ENCODE measurements at places on chromosomes 16 and 17. TPM values are rescaled to one million over a fixed set of nuclear protein-coding genes. Genes with fewer than 3 reads are reported as not detected.

- no peak for DNase-seq
Measured at GRCh38 chr16:59259950-59260319, 525.8 kb upstream of the GOT2 start.

DNA sequence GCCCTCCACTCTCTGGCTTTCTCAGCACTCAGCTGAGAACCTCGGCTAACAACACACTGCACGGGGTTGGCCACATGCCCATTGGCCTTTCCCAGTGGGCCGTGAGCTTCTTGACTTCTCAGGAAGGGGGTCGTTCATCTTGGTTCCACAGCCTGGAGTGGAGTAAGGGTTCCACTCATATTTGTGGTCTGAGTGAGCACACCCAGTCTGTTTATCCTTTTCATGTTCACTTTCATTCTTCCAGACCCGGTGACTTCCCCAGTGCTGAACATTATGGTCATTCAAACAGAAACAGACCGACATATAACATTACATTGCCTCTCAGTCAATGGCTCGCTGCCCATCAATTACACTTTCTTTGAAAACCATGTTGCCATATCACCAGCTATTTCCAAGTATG is 8.2 kb downstream of the MILR1 start:
- no peak for DNase-seq

- no peak for DNase-seq
Measured at GRCh38 chr17:9258115-9259015, 237.1 kb downstream of the NTN1 start.

DNA sequence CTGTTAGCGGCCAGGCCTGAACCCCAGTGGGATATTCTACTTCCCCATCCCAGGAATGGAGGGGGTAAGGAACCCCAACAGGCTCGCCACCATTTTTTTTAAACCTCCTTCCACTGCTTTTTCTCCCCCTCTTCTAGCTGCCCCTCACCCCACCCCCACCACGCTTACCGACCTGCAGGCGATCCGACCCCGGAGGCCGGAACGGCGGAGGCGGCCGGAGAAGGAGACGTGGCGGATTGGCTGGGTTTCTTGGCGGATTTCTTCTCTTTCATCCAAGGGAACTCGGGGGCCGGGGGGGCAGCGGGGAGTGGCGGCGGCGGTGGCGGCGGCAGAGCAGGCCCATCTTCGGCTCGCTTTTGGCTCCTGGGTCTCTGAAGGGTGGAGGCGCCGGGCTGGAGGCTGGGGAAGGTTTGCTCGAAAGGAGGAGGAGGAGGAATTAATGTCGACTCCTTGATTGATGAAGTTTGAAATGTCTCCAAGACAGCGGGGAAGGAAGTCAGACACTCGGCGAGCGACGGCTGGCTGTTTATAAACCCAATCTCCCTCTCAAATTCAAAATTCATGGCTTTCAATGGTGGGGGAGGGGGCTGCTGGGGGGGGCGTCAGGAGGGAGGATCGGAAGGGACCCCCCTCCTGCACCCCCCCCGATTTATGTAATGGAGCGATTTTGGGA is 424 bp downstream of the HOXB2 start:
- DNase-seq = no peak

GRCh38 chr17:57838857-57839570 is 10.8 kb downstream of the MRPS23 start:
- DNase-seq = no peak

- DNase-seq = no peak
Measured at GRCh38 chr16:81852347-81852746, 73.3 kb downstream of the PLCG2 start.

- DNase-seq = no peak
Measured at GRCh38 chr17:40092581-40092980, 7.8 kb downstream of the NR1D1 start.

DNA sequence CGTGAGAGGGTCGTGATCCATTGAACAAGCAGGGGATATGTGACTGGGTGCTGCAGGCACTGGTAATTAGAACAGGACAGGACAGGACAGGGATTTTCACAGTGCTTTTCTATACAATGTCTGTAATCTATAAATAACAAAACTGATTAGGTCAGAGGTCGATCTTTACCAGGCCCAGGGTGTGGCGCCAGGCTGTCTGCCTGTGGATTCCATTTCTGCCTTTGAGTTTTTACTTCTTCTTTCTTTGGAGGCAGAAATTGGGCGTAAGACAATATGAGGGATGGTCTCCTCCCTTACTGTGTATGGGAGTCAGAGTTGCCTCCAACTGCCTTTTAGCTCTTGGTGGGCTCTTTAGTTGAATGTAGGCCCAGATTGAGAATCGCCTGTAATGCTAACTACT is 1.5 kb upstream of the ZNF764 start:
- no peak for DNase-seq

- no peak for DNase-seq
Measured at GRCh38 chr17:79126139-79126538, 51.5 kb downstream of the ENGASE start.

GRCh38 chr16:66713076-66713475 is 16.5 kb upstream of the CMTM4 start:
- no peak for DNase-seq

DNA sequence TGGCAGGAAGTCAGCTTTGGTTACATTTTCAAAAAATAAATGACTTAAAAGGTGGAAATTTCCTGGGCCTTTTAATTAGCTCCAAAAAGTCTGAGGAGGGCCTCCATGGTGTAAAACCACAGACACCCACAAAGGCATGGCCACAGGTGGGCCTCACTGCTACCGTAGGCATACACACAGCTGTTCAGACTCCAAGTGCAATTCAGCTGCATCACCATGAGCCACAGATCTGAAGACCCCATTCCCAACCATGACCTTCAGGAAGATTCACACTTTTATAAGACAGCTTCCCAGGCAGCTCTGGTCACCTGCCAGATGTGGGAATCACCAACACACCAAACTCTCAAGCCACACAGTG is 20.6 kb downstream of the CSNK2A2 start:
- no peak for DNase-seq

GRCh38 chr17:66661411-66662256 is 173.3 kb upstream of the CACNG5 start:
- DNase-seq = peak; percentile 69

DNA sequence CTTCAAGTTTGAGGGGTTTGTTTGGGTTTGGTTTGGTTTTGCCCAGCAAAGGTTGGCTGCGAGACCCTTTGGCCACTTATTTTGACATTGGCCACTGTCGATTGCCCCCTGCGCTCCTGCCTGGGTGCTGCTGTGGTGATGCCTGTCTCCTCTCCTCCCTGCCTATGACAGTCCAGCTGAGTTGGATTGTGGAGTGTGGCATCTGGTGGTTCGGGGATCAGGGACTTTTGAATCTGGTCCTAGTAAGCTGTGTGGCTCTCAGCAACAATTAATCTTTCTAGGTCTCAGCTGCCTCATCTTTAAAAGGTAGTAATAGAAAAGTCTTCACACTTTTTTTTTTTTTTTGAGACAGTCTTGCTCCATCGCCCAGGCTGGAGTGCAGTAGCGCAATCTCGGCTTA is 27.1 kb downstream of the CDK5RAP3 start:
- no peak for DNase-seq

- no peak for DNase-seq
Measured at GRCh38 chr16:28524681-28525171, 14.0 kb downstream of the NUPR1 start.

- DNase-seq = no peak
Measured at GRCh38 chr16:75590920-75591843, 25.0 kb downstream of the GABARAPL2 start.

GRCh38 chr17:78993241-78993956 is 13.7 kb upstream of the LGALS3BP start:
- no peak for DNase-seq

GRCh38 chr16:75264457-75264998 is 13.1 kb upstream of the BCAR1 start:
- no peak for DNase-seq

DNA sequence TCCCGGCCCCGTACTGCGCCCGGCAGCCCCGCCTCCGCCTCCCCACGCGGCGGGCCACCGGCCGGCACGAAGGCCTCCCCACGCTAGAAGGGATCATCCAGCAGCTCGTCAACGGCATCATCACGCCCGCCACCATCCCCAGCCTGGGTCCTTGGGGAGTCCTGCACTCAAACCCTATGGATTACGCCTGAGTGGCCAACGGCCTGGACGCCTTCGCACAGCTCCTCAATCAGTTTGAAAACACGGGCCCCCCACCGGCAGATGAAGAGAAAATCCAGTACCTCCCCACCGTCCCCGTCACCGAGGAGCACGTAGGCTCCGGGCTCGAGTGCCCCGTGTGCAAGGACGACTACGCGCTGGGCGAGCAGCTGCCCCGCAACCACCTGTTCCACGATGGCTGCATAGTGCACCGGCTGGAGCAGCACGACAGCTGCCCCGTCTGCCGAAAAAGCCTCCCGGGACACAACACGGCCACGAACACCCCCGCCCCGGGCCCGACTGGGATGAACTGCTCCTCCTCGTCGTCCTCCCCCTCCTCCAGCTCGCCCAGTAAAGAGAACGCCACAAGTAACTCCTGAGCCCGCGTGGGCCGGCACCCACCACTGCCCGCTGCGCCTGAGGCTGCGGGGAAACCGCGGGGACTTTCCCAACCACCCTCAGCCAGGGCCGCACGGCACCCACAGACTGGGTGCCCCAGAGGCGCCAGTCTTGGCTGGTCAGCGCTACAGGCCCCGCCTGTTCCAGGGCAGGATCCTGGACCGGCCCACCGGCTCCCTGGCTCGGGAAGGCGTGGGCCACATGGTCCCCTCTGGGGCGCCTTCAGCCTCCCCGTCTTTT is 39.0 kb upstream of the AKAP1 start:
- no peak for DNase-seq

- DNase-seq = no peak
Measured at GRCh38 chr16:30666681-30667080, 8.4 kb downstream of the FBRS start.

GRCh38 chr17:61459142-61459809 is 7.1 kb downstream of the TBX4 start:
- no peak for DNase-seq

DNA sequence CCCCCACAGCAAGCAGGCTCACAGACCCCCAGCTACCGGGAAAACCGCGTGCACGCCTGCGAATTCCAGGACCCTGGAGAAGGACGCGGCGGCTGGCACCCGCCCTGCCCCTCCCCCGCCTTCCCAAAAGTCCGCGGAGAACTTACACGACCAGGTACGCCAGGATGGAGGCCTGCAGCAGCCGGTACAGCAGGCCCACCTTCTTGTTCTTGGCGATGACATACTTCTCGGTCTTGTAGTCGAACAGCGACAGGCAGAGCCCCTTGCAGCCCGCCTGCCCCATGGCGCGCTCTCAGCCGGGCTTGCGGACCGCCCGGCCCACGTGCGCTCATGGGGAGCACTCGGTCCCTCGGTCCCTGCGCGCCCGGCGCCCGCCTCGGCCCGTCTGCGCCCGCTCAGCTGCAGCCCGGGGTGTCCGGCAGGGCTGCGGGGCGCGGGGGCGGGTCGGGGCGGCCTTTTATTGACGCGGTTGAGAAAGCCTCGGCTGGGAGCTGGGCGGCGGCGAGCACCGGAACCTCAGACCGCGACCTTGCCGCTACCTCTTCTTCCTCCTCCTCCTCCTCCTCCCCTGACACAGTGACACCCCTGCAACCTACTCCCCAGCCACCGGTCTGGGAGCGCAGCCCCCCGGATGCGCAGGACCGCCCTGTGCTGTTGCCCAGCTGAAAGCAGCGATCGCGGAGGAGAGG is at the start of gene P2RX5:
P2RX5 (minus strand) TSS at position 433 of the 689 bp plus-strand sequence; CDS start at position 283, 150 bp downstream.
- no peak for DNase-seq

DNA sequence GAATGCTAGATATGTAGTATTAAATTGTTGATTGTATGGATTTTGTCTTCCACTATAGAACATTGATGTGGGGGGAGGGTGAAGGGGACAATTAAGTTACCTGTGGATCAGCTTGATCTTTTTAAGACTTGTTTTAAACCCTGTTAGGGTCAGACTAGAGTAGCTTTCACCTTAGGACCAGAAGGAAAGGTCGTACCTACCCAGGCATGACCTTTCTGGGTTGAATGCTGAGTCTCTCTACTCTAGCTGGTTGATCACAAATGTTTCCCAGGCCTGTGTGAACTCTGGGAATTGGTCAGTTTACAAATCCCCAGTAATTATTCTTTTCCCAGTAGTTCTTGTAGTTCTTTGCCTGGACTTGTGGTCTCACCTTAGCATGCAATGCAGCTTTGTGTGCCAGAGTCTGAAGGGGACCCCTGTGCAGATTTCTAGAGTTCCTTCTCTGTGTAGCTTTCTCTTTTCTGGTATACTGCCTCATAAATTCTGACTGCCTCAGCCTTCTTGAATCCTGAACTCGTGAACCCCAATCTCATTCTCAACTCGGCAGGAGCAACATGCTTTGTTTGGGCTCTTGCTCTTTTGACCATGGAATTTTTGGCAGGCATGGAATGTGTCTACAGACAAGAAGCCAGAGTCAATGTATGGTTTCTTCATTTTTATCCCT is 54.1 kb downstream of the VMP1 start:
- no peak for DNase-seq

PIK3R6 gene
- total RNA-seq = not detected

TMEM238L gene
- not detected for total RNA-seq

TNFRSF17 gene
- not detected for total RNA-seq

FBXO39 gene
- not detected for total RNA-seq

MYH13 gene
- not detected for total RNA-seq

MYH3 gene
- total RNA-seq = 1.6 TPM

SDK2 gene
- 0.41 TPM for total RNA-seq

TNFRSF13B gene
- total RNA-seq = not detected

KRTAP4-5 gene
- not detected for total RNA-seq

NETO2 gene
- total RNA-seq = 38.2 TPM

MLLT6 gene
- 50.6 TPM for total RNA-seq

VPS25 gene
- total RNA-seq = 37.7 TPM

KRT23 gene
- total RNA-seq = not detected

DNASE1L2 gene
- 4.4 TPM for total RNA-seq
